ENCODE measurements at places on chromosomes 16 and 17. TPM values are rescaled to one million over a fixed set of nuclear protein-coding genes. Genes with fewer than 3 reads are reported as not detected.

GRCh38 chr17:33874617-33875060 lies 380.4 kb upstream of the CCL2 start:
- no peaks in the 10 kb centered on the region for H3K4me1 ChIP-seq
- H3K27me3 ChIP-seq = no peaks in the 10 kb centered on the region
- DNase-seq = no peak
- no peaks in the 10 kb centered on the region for H3K36me3 ChIP-seq
- H3K4me3 ChIP-seq = no peak overlapping the region

- no peaks in the 10 kb centered on the region for H3K27me3 ChIP-seq
- H3K27ac ChIP-seq = no peak overlapping the region
- peaks cover 4% of the 10 kb centered on the region for H3K4me1 ChIP-seq
These were observed 137.9 kb downstream of the FTO start for GRCh38 chr16:53841884-53842283.

- no peak for DNase-seq
- H3K4me1 ChIP-seq = no peaks in the 10 kb centered on the region
- H3K27ac ChIP-seq = no peak overlapping the region
- H3K36me3 ChIP-seq = peaks cover 13% of the 10 kb centered on the region
- H3K4me3 ChIP-seq = no peak overlapping the region
These were observed 228.8 kb downstream of the CEP112 start for GRCh38 chr17:65963179-65963578.

The TMEM88 gene
- total RNA-seq = 6.5 TPM

DNA sequence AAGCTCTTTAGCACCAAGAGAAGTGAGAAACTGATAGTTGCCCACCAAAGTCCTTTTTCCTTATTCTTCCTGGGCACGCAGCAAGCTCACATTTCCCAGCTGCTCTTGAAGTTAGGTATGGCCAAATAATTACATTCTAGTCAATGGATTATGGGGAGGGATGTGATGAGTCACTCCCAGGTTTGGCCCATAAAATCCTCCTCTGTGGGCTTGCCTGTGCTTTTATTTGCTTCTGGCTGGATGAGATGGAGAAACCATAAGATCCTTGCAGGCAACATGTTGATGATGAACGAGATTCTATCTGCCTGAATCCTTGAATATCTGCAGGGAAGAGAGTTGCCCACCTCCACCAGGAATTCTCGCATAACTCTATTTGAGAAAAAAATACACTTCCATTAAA lies 568.3 kb upstream of the SALL1 start:
- H3K36me3 ChIP-seq = no peaks in the 10 kb centered on the region
- H3K4me1 ChIP-seq = no peaks in the 10 kb centered on the region
- no peak overlapping the region for H3K27ac ChIP-seq
- DNase-seq = no peak

The ZNF469 gene
- total RNA-seq = 5.5 TPM

The CDC42EP4 gene
- 48.6 TPM for total RNA-seq

The SLC13A2 gene
- total RNA-seq = not detected

DNA sequence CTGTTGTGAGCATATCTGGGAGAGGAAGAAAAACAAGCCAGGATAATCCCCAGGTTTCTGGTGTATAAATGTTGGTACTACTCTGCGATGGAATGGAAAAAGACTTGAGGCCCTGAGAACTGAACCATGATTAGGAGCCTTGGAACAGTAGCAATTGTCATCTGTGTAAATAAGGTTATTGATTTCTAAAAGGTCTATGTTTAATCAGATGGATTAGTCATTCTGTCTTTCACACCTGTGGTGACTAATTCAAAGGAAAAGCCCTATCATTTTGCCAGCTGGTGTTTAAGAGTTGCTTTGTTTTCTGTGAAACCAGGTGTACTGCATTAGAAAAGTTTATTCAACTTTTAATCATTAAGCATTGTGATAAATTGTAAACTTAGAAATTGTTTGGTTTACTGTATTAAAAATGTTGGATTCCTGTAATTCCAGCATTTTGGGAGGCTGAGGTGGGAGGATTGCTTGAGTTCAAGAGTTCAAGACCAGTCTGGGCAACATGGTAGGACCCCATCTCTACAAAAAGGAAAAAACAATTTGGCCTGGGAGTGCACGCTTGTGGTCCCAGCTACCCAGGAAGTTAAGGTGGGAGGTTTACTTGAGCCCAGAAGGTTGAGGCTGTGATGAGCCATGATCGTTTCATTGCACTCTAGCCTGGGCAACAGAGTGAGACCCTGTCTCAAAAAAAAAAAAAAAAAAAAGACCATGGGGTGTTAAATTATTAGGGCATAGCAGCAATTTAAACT lies 29.0 kb upstream of the KPNB1 start:
- no peaks in the 10 kb centered on the region for H3K4me1 ChIP-seq
- DNase-seq = no peak
- no peak overlapping the region for H3K4me3 ChIP-seq
- H3K36me3 ChIP-seq = peaks cover 97% of the 10 kb centered on the region
- no peak overlapping the region for H3K27ac ChIP-seq

- H3K27me3 ChIP-seq = no peaks in the 10 kb centered on the region
- H3K4me1 ChIP-seq = peaks cover 34% of the 10 kb centered on the region
- H3K27ac ChIP-seq = no peak overlapping the region
- peaks cover 100% of the 10 kb centered on the region for H3K36me3 ChIP-seq
- no peak overlapping the region for H3K4me3 ChIP-seq
These were observed 17.1 kb downstream of the USP36 start for GRCh38 chr17:78823282-78824046.

The CCL22 gene
- 1.6 TPM for total RNA-seq

The SERPINF2 gene
- total RNA-seq = 32.6 TPM

The CTRL gene
- not detected for total RNA-seq

The ANTKMT gene
- 45.8 TPM for total RNA-seq

DNA sequence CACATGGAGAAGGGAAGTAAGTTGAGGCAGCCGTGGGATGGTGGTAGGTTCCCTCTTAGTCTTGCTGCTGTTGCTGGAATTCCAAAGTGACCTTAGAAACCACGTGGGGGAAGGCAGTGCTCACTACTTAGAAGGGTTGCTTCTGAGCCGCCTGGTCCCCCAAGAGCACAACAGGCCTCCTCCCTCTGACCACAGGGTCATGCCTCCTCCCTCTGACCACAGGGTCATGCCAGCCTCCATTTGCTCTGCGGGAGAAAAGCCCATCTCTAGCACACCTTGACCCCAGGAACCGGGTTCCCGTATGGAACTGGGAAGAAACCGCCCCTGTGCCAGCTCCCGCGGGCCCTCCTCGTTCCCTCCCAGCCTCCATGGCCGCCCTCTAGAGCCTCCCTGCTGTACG lies 13.4 kb upstream of the ZFPM1 start:
- no peak overlapping the region for H3K4me3 ChIP-seq
- H3K36me3 ChIP-seq = no peaks in the 10 kb centered on the region
- H3K4me1 ChIP-seq = no peaks in the 10 kb centered on the region
- DNase-seq = no peak
- H3K27me3 ChIP-seq = peaks cover 48% of the 10 kb centered on the region
- H3K27ac ChIP-seq = no peak overlapping the region

DNA sequence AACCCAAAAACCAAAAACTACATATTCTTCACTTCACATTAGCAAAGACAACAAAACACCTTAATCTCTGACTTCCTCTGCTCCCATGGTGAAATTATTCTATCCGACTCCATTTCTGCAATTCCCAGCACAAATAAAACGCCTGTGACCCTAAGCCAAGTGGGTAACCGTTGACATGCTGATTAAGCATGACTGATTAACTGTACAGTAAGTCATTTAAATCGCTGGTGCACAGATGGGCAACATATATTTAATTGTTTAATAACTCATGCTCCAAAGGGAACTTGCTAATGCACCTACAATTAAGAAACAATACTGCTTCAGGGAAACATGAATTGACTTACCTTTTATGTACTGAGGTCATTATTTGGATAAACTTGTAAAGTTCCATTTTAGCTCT lies 436.7 kb downstream of the KIF2B start:
- H3K27ac ChIP-seq = no peak overlapping the region
- no peaks in the 10 kb centered on the region for H3K4me1 ChIP-seq
- no peak overlapping the region for H3K4me3 ChIP-seq
- no peak for DNase-seq

Measured in left lung (tissue), 14 donors.